ENCODE measurements at places on chromosomes 2 and 18. TPM values are rescaled to one million over a fixed set of nuclear protein-coding genes. Genes with fewer than 3 reads are reported as not detected.

AMER3 gene
- not detected for polyA plus RNA-seq

MAP3K19 gene
- polyA plus RNA-seq = not detected

SMARCAL1 gene
- 27.1 TPM for polyA plus RNA-seq

TCF23 gene
- not detected for polyA plus RNA-seq

LIMS3 gene
- polyA plus RNA-seq = 3.3 TPM

KCNE4 gene
- 12.5 TPM for polyA plus RNA-seq
